ELF-1 (cell line): ENCODE measurements at places on chromosomes 5 and 9.
A peak's percentile ranks its signal among the peaks of the same experiment; 100 is the strongest.

DNA sequence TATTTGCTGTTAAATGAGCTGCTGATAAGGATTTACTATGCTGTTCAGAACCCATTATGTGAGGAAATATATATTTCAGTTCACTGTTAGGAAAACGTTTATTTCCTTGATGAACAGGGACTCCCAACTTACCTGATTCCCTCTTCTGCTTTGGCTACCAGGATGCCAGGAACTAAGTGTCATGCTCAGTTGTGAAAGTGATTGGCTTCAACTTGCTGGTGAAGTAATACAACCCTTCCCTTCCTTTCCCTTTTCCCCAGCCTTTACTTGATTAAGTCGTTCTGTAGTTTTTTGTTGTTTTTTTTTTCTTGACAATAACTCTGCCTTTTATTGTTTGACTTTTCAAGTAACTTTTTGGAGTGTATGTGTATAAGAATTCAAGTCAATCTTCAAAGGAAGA lies 309.3 kb downstream of the DOCK8 start:
- DNase-seq, result no peak

- peak; percentile 62 for DNase-seq
These were observed 21.1 kb downstream of the VCP start for GRCh38 chr9:35051069-35051967.

- DNase-seq, result no peak
These were observed 3.2 kb downstream of the MAP3K1 start for GRCh38 chr5:56818450-56819037.

DNA sequence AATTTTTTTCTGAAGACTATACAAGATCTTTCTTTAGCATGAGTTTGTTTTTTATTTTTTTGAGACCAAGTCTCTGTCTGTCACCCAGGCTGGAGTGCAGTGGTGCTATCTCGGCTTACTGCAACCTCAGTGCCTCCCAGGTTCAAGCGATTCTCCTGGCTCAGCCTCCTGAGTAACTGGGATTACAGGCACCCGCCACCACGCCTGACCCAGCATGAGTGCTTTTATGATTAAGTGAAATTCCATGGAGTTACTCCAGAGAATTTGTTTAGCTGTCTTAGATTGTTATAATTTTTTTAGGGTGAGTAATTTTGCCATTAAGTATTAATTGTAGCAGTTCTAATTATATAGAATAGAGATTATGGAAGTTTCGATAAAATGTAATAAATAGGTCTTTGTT lies 14.3 kb downstream of the YTHDC2 start:
- no peak for DNase-seq

DNA sequence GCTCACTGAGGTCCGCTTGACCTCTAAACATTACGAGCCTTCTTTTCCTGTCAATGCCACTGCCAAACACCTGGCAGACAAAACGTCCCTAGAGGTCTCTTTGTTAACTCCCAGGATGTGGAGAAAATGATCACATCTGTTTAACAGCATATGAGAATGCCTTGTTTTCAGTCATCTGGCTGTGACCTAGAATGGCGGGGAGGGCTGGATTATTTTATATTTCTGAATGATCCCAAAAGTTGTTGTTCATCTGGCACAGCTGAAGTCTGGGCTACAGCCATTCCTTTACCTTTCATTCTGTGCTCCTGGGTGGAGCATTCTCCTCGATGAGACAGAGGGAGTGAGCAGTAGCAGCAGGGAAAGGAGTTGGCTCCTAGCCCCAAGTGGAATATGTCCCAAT lies 138.2 kb downstream of the PRDM6 start:
- DNase-seq, result no peak

GRCh38 chr9:134985451-134985850 lies 67.7 kb upstream of the FCN1 start:
- DNase-seq, result no peak

- no peak for DNase-seq
These were observed 1.2 kb downstream of the FANCC start for GRCh38 chr9:95316274-95316673.

DNA sequence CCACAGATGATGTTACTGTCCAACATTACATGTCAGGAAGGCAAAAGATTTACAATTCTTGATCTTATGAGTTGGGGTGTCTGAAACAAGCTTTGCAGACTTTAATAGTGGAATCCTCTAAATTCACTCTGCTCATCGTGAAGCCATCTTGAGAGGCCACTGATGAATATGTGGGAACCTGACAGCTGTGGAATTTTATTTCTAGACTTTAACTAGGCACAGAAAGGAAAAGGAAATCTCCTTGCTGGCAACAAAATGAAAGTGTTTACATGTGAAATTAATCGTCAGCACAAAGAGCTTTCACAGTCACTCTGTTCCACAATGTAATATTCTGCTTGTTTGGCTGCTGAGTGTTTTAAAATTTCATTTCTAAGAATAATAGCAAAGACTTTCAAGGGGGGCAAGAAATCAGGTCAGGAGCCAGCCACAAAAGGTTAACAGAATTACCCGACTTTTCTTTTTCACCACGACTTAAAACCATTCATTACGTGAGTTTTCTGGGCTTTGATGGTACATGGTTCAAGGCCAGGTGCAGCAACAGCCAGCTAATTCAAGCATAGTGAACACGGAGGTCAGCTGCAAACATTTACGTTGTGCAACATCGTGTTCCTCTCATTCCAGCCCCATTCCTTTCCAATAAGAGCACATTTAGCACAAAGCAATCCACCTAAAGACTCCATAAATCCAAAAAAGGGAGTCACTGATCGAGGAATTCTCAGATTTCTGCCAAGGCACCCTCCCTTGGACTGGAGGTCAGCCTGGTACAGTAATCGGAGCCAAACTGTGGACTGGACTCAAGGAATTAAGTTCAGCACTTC lies 14.6 kb downstream of the NREP start:
- no peak for DNase-seq

DNA sequence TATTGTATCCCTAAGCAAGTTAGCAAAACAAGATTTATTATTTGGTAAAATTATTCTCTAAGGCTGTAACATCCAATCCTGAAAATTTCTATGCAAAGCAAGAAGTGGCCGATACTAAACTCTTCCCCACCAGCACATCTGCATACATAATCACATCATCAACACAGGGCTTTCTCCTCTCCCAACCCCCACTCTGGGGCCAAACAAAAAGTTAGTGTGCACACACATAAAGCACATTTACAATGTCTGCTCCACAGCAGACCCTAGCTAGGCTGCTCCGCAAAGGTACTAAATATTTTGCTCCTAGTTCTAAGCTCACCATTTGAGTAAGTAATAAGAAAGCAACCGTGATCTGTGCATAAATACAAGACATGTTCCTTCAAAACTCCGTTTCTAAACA lies 3.6 kb downstream of the RNF130 start:
- no peak for DNase-seq

DNA sequence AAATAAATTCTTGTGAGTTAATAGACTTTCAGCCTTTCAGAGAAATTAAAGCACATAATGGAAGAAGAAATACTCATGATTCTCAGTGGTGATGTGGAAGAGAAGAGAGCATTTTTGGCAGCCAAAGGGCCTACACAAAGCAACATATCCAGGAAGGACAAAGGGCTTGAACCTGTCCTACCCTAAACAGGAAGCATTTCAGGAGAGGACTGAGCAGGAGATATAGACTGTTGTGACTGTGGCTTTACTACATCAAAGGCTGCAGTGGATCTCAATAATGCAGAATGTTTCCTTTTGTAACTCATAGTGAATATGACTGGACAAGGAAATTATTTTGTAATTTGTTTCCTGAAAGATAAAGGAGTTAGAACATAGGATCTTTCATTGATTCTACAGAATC lies 1.3 kb upstream of the PARP8 start:
- DNase-seq, result no peak

- DNase-seq, result no peak
These were observed 2016.6 kb downstream of the MAT2B start for GRCh38 chr5:165521816-165522610.

- DNase-seq, result no peak
These were observed 8.5 kb upstream of the AMBP start for GRCh38 chr9:114086607-114087006.

DNA sequence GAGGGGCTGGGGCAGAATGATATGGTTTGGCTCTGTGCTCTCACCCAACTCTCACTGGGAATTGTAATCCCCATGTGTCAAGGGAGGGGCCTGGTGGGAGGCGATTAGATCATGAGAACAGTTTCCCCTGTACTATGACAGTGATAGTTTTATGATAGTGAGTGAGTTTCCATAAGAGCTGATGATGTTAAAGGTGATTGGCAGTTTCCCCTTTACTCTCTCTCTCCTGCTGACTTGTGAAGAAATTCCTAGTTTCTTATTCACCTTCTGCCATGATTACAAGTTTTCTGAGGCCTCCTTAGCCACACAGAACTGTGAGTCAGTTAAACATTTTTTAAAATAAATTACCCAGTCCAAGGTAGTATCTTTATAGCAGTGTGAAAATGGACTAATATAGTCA lies 120.4 kb upstream of the CDH9 start:
- DNase-seq, result no peak

GRCh38 chr5:142849466-142849865 lies 79.3 kb downstream of the ARHGAP26 start:
- DNase-seq, result no peak

DNA sequence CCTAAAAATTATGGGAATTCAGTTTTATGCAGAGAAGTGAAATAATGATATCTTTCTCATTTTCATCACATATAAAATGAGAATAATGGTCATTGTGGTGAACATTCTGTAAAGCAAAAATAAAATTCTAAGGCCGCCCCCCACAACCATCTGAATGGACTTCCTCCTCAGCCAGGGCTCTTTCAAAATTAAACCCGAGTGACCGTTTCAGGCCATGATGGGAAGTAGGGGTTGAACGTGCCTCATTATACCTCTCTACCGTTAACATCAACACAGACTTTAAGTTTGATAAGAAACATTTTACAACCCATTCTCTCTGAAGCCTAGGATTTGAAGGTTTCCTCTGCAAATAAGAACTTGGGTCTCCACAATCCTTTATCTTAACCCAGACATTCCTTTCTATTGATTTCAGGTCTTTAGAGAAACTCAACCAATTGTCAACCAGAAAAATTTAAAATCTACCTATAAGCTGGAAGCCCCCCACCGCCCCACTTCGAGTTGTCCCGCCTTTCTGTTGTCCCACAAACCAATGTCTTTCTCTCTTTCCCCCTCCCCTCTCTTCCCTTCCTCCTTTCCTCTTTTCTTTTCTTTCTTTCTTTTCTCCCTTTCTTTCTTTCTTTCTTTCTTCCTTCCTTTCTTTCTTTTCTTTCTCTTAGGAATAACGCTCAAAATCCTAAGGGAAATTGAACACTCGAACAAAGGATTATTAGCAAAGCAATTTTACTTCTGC lies 1.7 kb upstream of the TMCO6 start:
- DNase-seq, result no peak

GRCh38 chr5:6615034-6615815 lies 17.6 kb downstream of the NSUN2 start:
- DNase-seq, result no peak

DNA sequence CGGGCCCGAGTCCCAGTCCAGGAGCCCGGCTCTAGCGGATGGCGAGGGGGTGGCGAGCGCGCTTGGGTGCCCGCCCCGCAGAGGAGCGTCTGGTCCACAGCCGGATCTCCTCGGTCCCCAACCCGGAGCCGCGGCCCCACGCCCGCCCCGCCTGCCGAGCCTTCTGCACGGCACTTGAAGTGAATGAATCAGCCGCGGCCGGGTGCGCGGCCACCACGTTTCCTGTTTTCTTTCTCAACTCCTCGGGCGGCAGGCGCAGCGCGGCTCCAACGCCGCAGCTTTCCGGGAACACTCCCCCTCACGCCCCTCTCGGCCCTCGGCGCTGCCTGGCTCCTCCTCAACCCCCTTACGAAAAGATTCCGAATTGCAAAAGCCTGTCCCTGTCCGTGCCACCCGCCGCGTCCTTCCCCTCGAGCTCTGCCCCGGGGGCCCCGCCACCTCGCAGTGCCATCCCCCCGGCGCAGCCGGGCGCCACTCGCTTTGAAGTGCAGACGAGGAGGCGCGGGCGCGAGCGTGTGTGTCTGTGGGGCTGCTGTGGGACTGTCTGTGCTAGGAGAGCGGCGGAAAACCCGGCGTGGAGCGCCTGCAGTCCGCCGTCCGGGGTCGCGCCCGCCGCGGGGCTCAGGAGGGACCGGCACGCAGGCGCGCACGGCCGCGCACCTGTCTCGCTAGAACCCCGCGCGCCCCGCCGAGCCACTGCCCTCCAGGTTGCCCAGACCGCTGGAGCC lies 456.6 kb downstream of the RAB3C start:
- DNase-seq, result peak; percentile 83

- no peak for DNase-seq
These were observed 78.1 kb downstream of the MACROH2A1 start for GRCh38 chr5:135320718-135321484.

DNA sequence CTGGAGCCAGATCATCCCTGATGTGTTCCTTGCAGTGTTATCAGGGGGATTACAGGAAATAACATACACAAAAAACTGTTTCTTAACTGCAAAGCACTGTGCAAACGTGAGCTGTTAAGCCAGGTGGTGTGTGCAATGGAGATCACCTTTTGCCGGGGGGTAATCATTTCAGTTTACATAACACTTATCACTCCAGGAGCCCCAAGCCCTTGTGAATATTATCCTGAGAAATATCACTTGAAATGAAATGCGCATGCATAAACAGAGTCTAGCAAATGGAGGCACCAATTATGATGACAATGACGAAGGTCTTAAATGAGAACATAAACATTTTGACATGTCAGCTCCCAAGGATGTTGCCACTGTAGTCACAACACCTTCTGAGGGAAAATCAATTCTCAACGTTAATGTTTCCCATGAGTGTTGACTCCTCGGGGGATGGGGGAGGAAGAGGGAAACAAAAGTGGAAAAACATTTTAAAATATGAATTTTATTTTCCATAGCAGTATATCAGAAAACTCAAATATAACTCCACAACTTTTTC lies 54.5 kb upstream of the RAD23B start:
- no peak for DNase-seq

GRCh38 chr5:30808996-30809395 lies 384.5 kb upstream of the CDH6 start:
- DNase-seq, result no peak

- DNase-seq, result no peak
These were observed 18.0 kb downstream of the KLF4 start for GRCh38 chr9:107471552-107471951.

- DNase-seq, result no peak
These were observed 152.5 kb downstream of the TMEM38B start for GRCh38 chr9:105846825-105847224.

DNA sequence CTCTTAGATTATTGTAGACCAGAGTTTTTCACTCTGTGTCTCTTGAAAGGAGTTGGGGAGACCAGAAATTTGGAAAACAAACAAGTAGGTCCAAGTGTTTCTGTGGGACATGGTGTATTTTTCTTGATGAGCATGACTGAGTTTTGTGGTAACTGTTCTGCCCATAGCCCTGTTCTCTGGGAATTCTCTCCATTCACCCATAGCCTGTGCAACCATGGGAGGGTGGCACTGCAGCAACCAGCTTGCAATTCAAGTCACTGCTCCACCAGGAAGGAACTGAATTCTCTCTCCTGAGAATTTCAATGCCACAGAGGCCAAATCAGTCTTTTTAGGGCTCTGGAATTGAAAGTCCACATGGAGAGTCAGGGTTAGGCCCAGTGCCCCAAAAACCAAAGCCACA lies 475.3 kb upstream of the TRPC7 start:
- no peak for DNase-seq
